Inflammatory macrophage treated with lipopolysaccharide for 4 hours (primary cell): ENCODE measurements at places on chromosomes 6 and 20.

GRCh38 chr20:43159994-43160393 lies 29.7 kb downstream of the PTPRT start:
- no peak for DNase-seq

DNA sequence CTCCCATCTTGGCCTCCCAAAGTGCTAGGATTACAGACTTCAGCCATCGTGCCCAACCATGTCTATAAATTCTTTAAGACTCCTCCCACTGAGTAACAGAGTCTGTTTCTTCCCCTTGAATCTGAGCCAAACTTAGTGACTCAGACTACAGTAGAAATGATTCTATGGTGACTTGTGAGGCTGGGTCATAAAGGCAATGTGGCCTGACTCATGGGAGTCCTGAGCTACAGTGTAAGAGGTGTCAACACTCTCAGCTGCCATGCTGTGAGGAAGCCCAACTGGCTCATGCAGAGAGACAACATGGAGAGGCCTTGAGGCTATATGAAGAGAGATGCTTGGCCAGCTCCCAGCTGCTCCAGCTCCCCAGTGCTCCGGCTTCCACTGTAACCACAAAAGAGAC lies 5.2 kb upstream of the NRSN2 start:
- peak; percentile 86 for DNase-seq

- DNase-seq = peak; percentile 21
Measured at GRCh38 chr6:130105996-130106704, 87.8 kb downstream of the L3MBTL3 start.

DNA sequence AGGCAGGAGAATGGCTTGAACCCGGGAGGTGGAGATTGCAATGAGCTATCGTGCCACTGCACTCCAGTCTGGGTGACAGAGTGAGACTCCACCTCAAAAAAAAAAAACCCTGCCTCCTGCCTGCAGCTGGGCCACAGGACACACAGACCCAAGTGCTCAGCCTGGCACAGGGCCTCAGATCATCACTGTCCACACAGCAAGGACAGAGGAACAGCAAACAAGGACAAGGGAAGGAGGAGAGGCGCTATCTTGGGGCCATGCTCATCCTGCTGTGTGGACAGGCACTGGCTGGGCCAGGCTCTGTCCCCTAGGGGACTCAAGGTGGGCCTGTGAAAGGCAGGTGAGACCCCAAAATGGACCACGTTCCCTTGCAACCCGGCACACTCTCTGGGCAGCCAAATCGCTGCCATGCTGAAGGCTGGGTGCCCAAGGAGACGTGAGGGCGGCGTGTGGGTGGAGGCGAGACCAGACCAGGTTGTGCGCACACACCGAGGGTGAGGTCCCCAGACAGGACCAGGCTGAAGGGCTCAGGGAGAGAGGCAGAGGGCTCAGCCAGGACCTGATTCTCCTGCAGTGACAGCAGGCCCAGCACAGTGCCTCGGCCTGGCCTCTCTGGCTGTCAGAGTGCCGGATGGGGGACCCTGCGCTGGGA lies 9.1 kb downstream of the UCKL1 start:
- no peak for DNase-seq

DNA sequence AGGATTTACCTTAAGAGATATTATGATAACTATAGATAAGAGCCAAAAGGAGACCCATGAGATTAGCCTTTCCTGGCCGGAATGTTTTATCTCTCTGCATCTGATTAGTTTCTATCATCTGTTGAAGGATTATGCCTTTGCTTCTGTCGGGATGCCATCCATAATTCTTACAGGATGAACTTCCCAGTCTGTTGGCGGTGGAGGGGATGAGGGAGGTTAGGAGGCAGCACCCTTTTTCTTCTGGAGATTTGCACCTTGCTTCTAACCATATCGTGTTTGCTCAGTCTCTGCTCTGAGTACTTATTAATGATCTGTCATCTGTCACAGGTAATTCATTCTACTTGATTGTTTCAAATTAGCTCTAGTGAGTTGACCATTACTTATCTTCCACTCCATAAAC lies 292.1 kb downstream of the KHDC1L start:
- DNase-seq = no peak
